ENCODE measurements at places on chromosomes 13 and 19.

DNA sequence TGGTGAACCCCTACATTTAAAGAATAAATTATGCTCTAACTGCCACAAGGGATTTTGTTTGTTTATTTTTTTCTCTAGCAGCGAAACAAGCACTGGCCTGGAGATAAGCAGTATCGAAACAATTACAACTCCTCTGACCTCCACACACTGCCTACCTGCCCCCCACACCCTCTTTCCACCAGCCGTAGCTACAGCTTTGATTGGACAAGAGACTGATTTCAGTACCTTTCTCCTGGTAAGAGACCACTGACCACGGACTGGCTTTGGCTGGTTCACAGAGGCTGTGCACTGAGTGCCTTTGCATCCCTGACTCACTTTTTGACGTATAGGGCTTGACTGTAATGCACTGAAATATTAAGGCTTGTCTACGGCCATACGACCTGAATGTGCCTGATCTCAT is 7.4 kb upstream of the ZDHHC20 start:
- DNase-seq: no peak

DNA sequence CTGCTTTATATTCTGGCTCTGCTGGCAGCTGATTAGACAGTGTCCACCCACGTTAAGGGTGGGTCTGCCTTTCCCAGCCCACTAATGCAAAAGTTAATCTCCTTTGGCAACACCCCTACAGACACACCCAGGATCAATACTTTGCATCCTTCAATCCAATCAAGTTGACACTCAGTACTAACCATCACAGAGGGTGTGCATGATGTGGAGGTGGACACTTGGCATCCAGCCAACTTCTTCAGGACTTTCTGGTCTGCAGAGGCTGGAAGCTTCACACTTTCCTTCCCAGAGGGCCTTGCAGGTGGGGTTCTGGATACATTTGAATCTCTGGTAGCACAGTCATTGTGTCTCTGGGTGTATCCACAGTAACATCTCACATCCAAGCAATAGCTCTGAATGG is 18.9 kb upstream of the IGFL1 start:
- no peak for DNase-seq

- DNase-seq: no peak
These were observed 36.8 kb upstream of the PSG9 start for GRCh38 chr19:43306097-43306496.

DNA sequence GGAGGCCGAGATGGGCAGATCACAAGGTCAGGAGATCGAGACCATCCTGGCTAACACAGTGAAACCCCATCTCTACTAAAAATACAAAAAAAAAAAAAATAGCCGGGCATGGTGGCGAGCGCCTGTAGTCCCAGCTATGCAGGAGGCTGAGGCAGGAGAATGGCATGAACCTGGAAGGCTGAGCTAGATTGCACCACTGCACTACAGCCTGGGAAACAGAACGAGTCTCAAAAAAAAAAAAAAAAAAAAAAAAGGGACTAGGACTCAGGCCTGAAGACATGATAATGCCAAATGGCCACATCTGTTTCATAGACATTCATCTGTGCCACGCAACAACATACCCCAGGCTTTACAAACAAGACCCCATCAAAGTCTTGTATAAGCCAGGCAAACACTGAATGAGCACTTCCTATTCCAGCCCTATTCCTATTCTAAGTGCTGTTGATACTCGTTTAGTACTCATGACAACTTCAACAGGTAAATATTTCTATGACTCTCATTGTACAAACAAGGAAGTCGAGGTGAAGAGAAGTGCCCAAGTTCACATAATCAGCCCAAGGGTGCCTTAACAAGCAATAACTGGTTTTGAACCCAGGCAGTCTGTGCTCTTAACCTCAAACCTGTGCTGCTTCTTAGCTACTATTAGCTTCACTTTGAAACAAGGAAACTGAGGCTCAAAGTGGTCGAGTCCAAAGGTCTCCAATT is 1.7 kb downstream of the B9D2 start:
- no peak for DNase-seq

GRCh38 chr13:45374917-45375316 is 33.9 kb upstream of the TPT1 start:
- DNase-seq: no peak

DNA sequence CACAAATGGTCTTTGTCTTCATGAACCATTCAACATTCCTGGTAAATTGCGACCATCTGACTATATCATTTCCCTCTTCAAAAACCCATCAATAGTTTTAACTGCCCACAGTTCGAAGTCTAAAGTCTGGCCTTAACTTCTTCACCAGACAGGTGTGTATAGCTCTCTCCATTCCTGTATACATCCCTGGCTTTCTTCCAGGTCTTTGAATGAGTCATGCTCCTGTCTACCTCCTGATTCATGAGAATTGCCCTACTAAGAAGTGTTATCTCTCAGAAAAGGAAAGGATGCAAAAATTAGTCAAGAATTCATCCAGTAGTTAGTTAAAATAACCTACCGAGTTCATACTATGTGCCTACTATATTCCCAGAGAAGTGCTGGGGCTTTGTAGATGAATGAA is 225.0 kb downstream of the TBC1D4 start:
- DNase-seq: peak; percentile 8

DNA sequence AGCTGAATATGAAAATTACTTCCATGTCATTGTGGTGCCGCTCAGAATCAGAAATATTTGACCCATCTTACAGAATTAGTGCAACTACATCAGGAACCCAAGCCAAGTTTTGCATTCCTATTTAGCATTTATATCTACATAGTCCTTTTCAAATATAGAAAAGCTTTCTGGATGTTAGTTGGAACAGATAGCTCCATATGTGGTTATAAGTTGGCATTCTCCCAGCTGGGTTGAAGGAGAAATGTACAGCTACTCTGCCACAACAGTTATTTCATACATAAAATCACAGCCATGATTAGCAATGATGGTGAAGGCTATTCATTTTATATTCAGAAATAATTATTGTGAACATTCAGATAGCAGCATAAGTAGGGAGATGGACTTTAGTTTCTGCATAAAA is 28.2 kb downstream of the HPN start:
- peak; percentile 39 for DNase-seq

GRCh38 chr13:32737679-32738078 is 151.4 kb downstream of the PDS5B start:
- no peak for DNase-seq

DNA sequence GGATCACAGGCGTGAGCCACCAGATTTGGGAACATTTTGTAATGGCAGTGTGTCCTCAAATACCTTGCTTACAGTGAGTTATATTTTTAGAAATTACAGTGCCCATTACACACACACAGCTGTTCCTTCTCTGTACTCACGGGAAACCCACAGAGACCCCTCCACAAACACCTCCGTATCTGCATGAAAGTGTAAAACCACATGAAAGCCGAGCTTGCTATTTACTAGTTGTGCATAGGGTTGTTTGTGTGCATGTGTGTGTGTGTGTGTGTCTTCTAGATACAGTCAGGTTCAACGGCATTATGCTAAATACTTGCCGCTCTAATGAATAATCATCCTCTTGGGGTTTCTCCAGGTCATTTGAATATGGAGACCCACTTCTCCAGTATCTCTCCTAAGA is 22.3 kb upstream of the LILRA2 start:
- no peak for DNase-seq

DNA sequence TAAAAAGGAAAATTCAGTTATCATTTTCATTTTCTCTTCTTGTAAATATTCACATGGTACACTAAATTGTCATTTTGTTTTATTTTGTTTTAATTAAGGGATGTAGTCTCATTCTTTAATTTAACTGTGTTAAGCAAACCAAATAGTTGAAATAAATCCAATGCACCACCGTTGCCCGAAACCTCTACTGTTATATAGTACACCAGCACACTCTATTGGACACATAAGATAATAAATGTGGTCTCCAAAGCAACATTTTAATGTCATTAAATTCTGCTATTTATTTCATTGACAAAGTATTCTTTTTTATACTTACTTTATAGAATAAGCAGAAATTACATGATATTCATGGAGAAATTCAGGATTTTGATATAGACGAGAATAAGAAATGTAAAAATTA is 156.4 kb upstream of the FREM2 start:
- DNase-seq: peak; percentile 41

- DNase-seq: no peak
These were observed 352.6 kb downstream of the TBC1D4 start for GRCh38 chr13:75129331-75129730.

- DNase-seq: peak; percentile 65
These were observed 13.8 kb downstream of the RASA3 start for GRCh38 chr13:114118511-114119123.

DNA sequence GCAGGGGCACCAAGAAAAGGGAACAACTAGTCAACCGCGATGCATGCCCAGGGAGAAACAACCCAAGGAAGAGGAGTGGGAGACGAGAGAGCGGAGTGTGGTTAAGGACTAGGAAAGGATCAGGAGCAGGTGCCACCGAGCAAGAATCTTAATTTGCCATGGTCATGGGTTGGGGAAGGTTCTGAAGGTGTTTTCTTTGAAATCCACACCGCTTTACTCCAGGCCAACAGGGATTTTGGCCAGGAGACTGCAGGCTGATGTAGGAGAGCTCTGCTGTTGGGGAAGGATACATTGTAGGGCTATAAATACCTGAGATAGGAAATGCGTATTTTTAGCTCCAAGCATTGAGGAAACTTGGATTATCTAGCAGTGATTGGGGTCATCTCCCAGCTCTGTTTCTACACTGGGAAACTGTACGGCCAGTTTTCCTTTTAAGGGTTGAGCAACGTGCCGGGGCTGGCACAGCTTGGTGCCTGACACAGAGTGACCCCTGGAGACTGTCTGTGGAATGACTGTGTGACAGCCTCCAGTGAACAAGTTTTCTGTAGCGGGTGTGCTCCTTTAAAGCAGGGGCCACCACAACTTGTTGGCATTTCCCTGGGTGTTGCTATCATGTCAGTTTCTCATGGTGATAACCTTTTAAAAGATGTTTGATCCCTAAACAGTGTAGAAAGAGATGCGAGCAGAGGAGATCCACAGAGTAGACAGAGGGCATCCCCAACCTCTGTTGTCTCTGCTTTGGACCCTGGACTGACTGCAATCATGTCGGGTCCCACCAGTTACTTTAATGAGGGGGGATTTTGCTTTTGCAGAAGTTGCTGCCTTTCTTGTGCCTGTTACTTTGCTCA is 34.3 kb downstream of the ZNF536 start:
- DNase-seq: no peak

DNA sequence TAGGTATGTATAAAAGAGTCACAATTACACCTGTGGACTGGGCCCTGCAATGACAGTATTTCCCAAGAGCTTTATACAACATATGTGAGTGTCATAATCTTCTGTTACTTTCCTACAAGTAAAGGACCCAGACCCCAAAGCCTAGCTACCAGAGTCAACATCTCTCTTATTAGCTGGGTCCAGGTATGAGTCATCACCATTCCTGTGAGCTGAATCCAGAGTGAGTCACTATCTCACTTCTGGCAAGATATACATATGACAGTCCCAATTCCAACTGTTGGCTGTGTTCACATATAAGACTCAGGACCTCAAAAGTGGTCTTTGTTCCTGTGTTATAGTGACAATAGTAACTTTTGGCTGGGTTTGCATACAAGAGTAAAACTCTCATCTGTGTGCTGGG is 46.7 kb downstream of the ZNF729 start:
- DNase-seq: no peak

DNA sequence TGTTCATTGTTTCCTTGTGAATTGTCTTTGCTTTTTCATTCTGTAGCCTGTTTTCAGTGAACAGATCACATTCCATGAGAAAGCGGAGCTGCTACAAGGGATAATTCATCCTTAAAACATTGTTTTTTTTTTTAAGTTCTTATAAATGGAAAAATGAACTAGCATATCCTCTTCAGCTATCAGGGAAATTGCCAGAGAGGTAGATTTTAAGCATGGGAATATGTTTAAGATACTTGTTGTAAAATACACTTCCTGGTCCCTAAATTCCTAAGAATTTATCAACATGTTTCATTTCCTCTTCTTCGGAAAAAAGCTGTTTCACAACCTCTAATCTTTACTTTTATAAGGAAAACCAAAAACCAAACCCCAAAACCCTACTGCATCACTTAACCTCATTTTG is 238.0 kb downstream of the POSTN start:
- DNase-seq: peak; percentile 39

- DNase-seq: peak; percentile 9
These were observed 20.3 kb downstream of the C19orf81 start for GRCh38 chr19:50669302-50670101.

DNA sequence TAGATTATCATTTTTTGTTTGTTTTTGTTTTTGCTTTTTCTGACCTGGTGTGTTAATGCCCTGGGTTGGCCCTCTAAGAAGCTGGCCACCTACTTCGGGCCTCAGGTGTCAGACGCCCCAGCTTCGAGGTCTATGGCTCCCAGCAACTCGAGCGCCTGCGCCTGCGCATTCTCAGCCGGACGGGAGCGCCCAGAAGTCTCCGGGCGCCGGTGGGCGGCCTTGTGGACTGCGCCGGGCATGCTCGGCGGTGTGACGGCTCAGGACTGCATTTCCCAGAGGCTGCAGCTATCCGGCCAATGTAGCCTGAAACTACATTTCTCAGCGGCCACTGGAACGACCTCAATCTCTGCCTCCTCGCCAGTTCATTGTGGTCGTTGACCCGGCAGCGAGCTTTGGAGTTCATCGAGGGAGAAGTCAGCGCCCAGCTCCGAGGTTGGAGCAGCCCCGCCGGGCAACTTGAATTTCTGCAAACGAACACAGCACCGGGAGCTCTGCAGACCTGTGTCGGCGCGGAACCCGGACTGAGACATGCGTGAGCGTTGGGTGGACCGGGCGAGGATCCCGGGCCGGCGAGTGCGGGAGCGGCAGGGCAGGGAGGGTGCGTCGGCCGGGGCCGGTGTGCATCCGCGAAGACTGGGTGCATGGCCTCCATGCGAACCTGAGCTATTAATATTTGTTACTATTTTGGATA is at the start of gene ZNF30:
Gene ZNF30, plus strand, starts transcription at position 219 of the 691 bp plus-strand sequence. CDS start 3,045 bp downstream, outside the sequence.
- peak; percentile 85 for DNase-seq

DNA sequence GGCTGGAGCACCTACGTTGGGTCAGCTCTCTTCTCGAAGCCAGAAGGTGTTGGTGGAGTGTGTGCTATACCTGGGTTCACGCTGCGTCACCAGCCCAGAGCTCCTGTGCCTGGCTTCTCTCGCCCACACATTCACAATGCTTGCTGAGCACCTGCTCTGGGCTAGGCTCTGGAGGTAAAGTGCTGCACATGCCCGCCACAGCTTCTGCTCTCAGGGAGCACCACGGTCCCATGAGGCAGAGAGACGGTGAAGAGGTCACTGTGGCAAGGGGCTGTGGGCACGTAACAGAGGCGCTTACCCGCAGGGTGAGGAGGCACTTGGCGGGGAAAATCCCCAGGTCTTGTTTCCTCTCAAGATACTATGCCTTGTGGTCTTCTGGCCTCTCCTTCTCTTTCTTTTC is 174.2 kb downstream of the TEX29 start:
- no peak for DNase-seq

- DNase-seq: peak; percentile 88
These were observed 9.1 kb downstream of the AP2S1 start for GRCh38 chr19:46841458-46842083.

GRCh38 chr19:55223291-55224037 is 5.1 kb downstream of the TMEM86B start:
- no peak for DNase-seq

- DNase-seq: peak; percentile 91
These were observed 303.4 kb downstream of the SPRY2 start for GRCh38 chr13:80037505-80037888.

Data from fibroblast of skin of right quadriceps (primary cell).